CD8-positive, alpha-beta memory T cell (primary cell): ENCODE measurements at places on chromosomes 1 and 21.

DNA sequence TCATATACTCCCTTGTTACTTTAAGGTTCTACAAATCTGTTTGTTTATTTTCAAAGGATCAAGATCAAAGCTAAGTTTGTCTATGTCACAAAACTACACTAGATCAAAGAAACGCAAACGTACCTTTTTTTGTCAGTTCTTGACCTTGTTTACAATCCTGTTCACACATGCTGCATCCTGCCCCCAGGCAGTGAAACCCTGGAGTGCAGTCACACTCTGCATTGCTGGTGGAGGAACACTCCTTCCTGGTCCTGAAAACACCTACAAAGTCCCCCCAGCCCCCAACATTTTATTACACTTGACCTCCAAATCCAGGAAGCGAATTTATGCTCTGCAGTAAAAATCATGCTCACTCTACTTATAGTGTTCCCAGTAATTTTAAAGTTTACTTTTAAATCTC is 2.6 kb downstream of the TNFRSF9 start:
- no peak for DNase-seq

DNA sequence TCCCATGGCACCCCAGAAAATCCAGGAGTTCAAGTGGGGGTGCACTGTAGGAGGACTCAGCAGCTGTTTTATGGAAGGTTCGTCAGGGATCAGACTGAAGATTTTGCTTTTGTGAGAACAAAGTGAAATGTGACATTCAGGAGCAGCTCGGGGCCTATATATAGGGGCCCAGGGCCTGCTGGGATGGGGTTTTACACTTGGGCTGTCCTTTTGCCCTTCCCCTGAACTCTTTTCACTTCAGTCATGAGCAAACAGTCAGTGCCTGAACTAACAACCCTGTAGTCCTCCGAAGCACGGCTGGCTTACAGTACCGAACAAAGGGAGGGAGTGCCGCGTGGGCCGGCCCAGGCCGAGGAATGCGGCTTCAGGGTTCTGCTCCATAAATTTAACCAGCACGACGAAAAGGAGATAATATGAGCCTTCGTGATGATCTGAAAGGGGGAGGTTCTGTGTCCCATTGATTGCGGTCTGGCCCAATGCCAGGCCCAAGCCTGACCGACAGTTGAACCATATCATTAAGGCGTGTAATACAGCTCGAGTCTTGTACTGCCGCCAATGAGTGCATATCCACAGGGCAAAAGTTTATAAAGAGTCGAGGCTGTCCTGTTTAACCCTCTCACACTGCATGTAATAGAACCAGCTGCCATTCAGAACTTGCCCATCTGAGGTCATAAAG is 139.9 kb downstream of the DHRS3 start:
- no peak for DNase-seq

GRCh38 chr21:42190486-42190863 is 28.5 kb upstream of the ABCG1 start:
- DNase-seq: no peak

GRCh38 chr1:66695116-66695515 is 57.1 kb upstream of the DYNLT5 start:
- no peak for DNase-seq

DNA sequence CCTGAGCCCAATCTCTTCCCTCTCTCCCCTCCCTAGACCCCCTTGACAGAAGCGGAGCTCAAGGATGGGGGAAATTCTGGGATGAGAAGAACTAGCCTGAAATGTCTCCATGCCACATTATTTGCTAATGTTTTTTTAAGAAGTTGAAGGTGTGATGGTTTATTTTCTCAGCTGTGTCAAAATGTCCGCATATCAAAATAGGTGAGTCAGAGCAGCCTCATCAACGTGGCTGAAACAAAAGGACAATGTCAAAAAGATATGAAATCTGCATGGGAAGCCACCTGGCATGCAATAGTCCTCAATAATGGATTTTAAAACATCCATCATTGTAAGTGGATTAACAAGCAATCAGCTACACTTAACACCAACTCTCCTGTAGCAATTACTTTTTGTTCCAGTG is 101.4 kb downstream of the BEND5 start:
- no peak for DNase-seq

GRCh38 chr1:172398970-172399755 is 21.3 kb upstream of the C1orf105 start:
- no peak for DNase-seq

GRCh38 chr1:153598309-153599172 is 14.4 kb downstream of the S100A16 start:
- DNase-seq: no peak

DNA sequence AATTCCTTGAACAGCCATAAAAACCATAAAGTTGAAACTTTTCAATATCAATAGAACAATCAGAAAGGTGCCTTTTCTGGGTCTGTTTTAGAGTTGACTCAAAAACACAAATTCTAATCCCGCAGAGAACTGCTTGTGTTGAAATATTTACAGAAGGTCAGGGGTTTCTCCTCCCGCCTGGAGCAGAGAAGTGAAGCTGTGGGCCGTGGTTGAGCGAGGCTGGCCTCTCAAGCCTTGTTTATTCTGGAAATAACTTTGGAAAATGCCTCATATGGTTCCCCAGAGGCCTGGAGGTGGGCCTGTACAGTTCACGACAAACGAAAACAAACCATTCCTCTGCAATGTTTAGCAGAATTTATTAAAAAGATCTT is 90.8 kb upstream of the ERRFI1 start:
- DNase-seq: no peak

- no peak for DNase-seq
Measured at GRCh38 chr1:231177936-231178335, 16.1 kb downstream of the TRIM67 start.

- no peak for DNase-seq
Measured at GRCh38 chr1:27611450-27611849, 7.5 kb upstream of the AHDC1 start.

DNA sequence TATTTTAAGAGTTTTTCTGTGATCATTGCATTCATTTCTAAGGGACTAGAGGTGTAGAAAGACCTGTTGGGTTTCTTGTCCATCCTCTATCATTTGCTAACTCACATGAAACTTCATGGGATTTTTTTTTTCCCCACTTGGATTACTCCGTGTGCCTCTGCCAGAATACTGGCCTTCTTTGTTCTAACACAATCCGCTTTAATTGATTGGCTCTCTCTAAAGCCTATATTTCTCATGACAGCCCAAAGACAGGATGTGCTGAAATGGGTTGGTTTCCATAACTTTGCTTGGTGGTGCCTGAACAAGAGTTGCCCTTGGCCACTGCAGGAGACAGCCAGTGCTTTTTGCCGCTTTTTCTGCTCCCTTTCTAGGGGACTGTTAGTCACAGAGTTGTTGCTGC is 12.2 kb downstream of the CACHD1 start:
- DNase-seq: no peak
